ENCODE measurements at places on chromosomes 11 and 22.
A peak's percentile ranks its signal among the peaks of the same experiment; 100 is the strongest.

DNA sequence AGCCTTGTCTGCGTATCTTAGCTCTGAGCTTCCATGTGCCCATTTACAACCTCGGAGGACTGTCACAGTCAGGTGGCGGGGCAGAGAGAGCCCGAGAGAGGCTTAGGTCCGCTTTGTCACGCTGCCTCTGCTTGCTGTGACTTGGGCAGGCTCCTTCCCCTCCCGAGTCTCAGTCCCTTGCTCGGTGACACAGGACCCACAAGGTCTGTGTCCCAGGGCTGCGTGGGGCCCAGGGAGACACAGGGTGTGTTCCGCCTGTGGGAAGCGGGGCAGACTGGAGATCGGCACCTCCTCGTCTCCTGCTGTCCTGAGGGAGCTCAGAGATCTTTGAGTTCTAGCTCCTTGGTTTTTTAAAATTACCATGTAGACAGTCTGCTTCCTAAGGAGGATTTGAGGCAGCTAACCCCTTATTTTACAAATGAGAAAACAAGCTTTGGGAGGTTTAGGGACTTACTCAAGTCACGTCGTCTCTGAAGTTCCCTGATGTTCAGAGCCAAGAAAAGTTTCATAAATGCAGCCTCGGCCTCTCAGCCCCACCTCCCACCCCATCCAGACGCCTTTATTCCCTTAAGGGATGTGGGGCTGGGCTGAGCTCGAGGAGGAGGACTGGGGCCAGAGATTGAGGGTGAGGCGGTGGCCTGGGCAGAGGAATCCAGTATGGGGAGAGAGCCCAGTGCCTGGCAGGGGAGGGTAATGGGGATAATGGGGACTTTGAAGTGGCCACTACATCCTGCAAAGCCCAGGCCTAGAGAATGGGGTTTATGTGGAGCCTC lies 103.6 kb downstream of the NECTIN1 start:
- peak; percentile 16 for DNase-seq

GRCh38 chr11:29780756-29781155 lies 236.1 kb downstream of the KCNA4 start:
- DNase-seq, result no peak

DNA sequence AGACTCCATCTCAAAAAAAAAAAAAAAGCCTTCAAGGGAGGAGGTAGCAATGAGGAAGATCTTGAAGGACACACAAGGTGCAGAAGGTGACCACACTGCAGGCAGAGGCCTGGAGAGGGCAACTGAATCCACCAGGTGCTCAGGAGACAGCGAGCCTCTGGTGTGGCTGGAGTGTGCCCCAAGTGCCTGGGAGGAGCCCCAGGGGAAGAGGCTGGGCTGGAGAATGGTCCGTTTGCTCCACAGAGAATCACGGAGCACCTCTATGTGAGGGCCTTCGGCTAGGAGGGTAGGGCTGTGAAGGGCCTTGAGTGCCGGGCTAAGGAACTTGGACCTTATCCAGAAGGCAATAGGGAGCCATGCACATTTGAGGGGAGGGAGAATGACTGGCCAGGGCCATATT lies 50.3 kb downstream of the ARRB1 start:
- no peak for DNase-seq

GRCh38 chr11:69272831-69273485 lies 21.0 kb upstream of the MYEOV start:
- DNase-seq, result no peak

GRCh38 chr11:121829159-121829643 lies 286.8 kb downstream of the BLID start:
- DNase-seq, result peak; percentile 99

DNA sequence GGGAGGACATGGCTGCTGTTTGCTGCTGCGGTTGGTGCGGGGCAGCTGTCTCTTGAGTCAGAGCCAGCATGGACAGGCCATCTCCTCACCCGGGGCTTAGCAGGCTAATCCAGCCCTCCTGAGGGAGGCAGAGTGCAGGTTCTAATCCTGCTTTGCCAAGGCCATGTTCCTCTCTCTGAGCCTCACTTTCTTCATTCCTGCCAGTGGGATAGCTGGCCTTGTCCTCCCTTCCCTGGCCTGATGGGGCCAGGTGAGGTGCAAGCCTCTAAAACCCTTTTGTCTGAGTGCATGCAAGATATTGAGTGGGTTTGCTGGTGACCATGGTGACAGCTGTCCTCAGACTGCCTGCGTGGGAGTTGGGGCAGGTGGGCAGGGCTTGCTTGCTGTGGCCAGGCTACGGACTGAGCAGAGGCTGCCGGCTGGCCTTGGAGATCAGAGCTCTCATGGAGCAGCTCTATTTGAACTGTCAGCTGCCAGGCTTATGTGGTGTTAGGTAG lies 3.6 kb downstream of the USP35 start:
- no peak for DNase-seq

DNA sequence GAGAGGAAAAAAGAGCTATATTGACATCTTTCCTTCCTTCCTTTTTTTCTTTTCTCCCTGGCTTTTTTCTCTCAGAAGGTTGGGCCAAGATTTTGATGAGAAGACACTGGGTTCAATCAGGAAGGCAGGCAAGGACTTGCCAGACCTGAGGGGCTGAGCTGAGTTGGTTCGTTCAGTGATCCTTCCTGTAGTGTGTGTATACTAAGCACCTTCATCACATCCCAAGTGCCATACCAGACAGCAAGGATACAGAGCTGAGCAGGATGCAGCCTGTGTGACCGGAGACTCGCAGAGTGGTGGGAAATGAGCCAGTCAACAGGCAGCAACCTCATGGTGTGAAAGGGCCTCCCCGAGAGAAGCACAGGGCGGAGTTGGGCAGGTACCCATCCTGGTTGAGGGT lies 95.5 kb downstream of the SPON1 start:
- no peak for DNase-seq

GRCh38 chr11:64288353-64288750 lies 2.7 kb downstream of the GPR137 start:
- no peak for DNase-seq

DNA sequence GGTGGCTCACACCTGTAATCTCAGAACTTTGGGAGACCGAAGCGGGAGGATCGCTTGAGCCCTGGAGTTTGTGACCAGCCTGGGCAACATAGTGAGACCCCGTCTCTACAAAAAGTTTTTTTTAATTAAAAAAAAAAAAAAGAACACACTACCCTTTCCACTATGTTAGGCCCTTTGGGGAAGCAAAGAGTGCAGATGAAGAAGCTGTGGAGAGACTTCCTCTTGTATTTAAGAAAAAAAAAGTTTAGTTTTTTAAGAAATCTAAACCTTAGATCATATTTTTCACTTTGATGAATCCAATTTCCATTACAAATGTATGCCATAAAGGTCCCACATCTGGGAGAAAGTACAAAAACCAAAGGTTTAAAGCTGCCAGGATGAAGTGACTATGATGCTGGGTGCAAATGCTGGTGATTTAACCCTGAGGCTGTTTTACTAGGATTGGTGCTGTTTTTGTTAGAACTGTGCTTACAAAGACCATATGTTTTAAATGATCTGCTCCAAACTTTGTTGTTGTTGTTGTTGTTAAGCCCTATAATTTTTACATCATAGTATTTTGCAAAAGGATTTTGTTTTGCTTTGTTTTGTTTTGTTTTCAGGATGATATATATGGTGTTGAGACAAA lies 28.9 kb upstream of the ACER3 start:
- no peak for DNase-seq

DNA sequence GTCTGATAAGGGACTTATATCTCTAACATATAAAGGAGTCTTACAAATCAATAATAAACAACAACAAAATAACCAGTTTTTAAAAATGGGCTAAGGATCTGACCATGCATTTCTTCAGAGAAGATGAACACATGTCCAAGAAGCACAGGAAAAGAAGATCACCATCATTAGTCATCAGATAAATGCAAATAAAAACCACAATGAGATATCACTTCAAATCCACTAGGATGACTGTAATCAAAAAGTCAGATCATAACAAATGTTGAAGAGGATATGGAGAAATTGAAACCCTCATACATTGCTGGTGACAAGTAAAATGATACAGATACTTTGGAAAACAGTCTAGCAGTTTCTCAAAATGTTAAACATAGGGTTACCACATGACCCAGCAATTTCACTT lies 61.2 kb upstream of the MYOD1 start:
- no peak for DNase-seq

GRCh38 chr11:112478806-112479205 lies 218.1 kb upstream of the PLET1 start:
- no peak for DNase-seq

GRCh38 chr11:93719310-93719709 lies 22.0 kb downstream of the TAF1D start:
- DNase-seq, result no peak

GRCh38 chr11:81644239-81644840 lies 1089.3 kb downstream of the FAM181B start:
- DNase-seq, result peak; percentile 75

DNA sequence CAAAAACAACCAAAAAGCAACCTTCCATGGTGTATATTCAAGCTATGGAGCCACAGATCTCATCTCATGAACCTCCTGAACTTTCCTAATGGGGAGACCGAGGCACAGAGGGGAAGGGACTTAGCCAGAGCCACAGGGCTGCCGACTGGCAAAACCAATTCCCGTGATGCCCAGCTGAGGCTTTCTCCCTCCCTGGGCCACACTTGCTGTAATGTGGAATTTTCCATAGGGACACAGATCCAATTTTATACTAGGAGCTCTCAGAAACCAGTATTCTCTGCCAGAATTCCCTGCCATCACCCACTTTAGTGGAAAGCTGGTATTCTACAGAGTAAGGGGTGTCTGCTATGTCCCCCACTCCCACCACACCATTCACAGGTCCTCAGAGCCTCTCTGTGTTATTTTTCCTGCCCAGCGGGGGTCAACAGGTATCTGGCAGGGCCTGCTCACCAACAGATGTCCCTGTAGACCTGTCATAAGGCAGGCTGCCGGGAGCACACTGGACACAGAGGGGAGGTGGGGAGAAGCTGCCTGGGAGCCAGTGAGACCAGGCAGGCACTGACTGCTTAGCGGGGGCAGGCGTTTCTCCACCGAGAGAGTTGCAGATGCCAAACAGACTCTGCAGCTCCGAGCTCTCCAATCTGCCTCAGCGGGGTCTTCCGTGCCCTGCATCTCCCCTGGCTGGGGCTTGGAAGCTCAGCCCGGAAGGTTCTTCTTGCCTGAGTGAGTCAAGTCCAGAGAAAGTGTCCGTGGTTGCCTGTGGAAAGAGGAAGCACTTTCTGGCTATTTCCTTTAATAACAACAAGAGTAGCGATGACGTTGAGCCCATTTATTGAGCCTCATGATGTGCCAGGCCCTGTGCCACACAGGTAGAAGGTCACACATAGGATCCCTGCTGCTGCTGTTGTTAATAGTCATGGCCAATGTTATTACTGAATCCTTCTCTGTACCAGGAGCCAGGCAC lies 26.3 kb downstream of the RPS6KA4 start:
- no peak for DNase-seq

GRCh38 chr22:27870234-27871191 lies 48.5 kb downstream of the PITPNB start:
- DNase-seq, result no peak

GRCh38 chr11:16215352-16215751 lies 141.0 kb downstream of the SOX6 start:
- no peak for DNase-seq

DNA sequence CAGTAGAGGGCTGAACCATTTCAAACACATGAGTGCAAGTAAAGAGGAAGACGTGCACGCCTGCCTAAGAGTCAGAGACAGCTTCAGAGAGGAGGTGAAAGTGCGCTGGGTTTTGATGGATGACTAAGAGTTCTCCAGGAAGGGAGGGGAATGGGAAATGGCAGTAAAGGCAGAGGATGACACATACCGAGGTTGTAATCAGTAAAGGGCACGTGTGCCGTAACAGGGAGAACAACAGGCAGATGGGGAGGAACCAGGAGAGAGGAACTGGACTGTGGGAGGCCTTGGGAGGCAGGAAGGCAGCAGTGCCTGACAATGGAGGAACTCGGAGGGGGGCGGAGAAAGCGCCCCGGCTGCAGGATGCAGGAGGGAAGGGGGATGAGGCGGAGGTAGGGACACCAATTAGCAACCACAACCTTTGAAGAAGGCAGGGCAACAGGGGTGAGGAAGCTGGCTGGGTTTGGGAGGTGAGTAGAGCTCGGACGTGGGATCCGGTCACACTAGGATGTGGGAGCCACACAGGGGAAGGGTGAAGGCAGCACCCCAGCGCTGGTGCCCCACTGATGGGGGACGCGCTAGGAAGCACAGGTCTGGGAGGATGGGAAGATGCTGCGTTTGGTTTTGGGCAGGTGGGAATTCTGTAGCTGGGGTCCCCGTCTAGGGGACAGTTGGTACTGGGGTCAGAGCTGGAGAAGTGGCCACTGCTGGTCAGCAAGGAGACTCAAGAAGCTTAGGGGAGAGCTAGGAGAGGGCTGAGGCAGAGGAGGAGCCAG lies 67.4 kb downstream of the SCUBE1 start:
- DNase-seq, result peak; percentile 40

DNA sequence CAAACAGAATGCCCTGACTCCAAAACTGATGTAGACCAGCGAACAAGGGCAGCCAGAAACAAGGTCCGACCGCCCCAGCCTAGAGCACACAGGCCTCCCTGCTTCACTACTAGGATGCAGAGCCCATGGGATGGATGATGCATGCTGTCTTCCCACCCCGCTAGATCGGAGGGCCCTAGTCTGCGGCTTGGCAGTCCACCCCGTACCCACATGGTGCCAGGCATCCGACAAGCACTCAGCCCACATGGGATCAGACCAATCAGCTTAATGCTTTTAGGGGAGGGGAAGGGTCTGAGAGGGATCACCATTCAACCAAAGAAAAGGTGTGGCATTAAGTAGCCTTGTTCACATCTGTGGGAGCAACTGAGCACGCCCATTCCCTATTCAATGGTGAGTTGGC lies 30.6 kb downstream of the PISD start:
- no peak for DNase-seq

- DNase-seq, result peak; percentile 49
Observed at GRCh38 chr11:83087035-83087434, 15.3 kb upstream of the RAB30 start.

DNA sequence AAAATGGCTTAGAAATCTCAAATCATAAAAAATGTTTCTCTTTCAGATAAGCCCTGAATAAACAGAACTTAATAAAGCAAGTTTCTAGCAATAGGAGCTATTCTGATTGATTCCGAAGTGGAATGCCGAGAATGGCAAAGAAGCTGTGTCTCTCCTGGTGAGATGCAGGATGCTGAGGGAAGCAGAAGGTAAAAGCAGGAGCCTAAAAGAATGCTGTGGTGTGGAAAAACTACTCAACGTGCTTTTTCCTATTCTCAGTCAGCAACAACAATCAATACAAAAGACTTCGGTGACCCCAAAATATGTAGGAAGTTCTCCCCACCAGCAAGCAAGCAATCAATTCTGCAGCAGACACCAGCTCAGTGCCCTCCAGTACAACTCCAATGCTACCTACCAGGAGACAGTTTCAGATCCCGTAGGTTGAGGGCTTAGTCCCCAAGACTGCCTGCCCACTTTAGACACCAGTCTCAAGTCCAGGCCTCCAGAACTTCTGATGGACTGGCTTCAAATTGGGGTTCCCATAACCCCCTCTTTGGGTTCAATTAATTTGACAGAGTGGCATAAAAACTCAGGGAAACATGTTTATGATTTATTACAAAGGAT lies 6.6 kb downstream of the CTSC start:
- no peak for DNase-seq
